IPS-NIHi11 (cell line): ENCODE measurements at places on chromosomes 2 and 18.

GRCh38 chr2:120294008-120294340 lies 41.3 kb downstream of the RALB start:
- no peak for DNase-seq

- no peak for DNase-seq
Observed at GRCh38 chr2:73956218-73956865, 28.4 kb upstream of the TET3 start.

DNA sequence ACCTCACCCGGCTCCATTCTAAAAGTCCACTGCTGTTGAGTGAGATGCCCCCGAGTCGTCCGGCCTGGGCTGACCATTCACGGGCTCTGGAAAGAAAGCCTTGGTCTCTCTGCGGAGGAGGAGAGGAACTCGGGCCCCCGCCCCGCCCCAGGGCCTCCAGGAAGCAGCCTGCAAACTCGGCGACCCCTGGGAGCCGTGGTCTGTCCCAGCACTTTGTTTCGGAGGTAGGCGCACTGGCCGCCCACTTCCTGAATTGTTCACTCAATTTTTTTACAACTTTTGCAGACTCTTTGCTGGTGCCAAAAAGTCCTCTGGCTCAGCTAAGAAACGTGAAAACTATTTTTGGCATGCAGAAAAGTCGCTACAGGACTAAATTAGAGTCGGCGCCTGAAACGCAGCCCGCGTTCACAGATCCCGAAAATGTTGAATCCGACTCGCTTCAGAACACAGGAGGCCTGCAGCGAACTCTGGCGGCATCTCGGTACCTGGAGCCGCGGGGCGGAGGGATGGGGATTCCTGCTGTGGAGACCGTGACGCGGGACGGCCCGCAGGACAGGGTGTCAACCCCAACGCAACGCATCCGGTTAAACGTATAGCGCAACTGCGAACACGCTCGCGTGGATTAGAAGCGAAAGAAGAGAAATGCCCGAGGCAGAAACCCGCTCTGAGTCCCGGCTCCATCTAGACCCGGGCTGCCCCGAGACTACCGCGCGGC lies 1.5 kb downstream of the PXDN start:
- peak; percentile 76 for DNase-seq

GRCh38 chr2:146776596-146776995 lies 1068.2 kb upstream of the ACVR2A start:
- DNase-seq: no peak

- DNase-seq: no peak
Observed at GRCh38 chr2:30934066-30934465, 126.8 kb upstream of the CAPN13 start.

- peak; percentile 20 for DNase-seq
Observed at GRCh38 chr2:182915369-182916326, 49.2 kb upstream of the FRZB start.

DNA sequence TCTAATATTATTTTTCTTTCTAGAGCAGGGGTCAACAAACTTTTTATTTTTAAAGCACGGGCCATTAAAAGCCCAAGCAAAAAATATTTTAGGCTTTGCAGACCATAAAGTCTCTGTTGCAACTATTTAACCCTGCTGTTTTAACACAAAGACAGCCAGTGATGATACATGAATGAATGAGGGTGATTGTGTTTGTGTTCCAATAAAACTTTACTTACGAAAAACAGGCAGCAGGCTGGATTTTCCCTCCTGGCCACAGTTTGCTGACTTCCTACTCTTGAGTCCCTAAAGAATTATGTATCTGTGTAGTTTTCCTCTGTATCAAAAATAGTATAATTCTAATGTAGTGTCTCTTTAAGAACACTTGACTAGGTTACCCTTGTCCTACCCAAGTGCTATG lies 402.0 kb downstream of the ADCYAP1 start:
- no peak for DNase-seq

DNA sequence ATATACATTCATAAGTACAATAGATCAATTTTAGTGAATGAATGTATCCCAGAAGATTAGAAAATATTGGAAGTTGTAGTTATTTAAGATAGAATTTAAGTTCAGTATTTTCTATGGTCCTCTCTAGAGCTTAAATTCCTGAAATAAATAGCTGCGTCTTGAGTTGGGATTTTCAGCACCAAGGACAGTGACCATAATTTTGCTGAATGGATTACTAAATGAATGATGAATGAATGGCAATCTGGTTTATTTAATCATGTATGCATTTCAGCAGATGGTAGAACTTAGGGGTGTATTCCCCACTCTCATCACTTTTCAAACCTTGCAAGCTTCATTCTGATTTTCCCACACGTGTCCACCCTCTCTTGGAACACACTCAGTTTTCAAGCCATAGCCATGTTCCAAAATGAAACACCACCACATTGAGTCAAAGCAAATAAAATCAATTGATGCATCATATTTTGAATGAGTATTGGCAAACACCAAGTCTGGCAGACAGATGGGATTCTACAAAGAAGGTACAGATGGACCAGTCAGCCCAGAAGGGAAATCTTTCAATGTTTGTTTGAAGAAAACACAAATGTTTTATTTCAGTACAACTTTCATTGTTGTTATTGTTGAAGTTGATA lies 362.2 kb upstream of the NXPH2 start:
- peak; percentile 33 for DNase-seq

- no peak for DNase-seq
Observed at GRCh38 chr2:105042189-105042588, 4.3 kb downstream of the MRPS9 start.

GRCh38 chr2:236512902-236513435 lies 56.7 kb upstream of the ACKR3 start:
- DNase-seq: peak; percentile 71

DNA sequence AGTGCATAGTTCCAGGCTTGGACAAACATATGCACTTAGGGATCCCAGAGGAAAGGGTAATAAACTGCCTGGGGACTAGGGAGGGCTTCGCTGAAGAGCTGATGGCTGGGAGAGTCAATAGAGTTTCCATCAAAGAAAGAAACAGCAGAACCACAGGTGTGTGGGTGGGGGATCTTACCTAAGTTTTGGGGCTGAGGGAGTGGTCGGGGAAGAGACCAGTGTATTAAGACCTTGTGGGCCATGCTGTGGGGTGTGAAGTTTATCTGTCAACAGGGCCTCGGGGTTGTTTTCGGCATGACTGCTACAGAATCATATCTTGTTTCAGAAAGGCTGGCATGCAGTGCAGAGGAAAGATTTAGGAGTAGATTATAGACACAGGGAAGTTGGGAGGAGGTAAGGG lies 31.2 kb upstream of the GTF2A1L start:
- no peak for DNase-seq

- DNase-seq: no peak
Observed at GRCh38 chr2:17541531-17541950, 1.0 kb downstream of the VSNL1 start.

DNA sequence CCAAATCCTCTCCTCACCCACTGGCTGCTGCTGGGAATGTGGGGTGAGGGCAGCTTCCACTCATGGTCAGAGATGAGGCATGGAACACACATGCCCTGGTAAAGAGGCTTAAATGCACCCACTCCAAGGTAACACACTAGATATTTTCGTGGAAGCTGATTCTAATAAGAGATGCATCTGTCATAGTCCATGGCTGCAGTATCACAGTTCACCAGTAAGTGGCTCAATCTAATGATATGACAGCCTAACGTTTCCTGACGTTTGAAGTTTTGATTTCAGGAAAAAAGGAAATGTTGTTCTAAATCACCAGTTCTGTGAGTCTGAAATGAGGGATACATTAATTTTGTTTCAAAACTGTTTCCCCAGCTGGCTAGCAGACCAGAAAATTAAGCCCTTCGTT lies 38.2 kb downstream of the LCT start:
- DNase-seq: no peak

DNA sequence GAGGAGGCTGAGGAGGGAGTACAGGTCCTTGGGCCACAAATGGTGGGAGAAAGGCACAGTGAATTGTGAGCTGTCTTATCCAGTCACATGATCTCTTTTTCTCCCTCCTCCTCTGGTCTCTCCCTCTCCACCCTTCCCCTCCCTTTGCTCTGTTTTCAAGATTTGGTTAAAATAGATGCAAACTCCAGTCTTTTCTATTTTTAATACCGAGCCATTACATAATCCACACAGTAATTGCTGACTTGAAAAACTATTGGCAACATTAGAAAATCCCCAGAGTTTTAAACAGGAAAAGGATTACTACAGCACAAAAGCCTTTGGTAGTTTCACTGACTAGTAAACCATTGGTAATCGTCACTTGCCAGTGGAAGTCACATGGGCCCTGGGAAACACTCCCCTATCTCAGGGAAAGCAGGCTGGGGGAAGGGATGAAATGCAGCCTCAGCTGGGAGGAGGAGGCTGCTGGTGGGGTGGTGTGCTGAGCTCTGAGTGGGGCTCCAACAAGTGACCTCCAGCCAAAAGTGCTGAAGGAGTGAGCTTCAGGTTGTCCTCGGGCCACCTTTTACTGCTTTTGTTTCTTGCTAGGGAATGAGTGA lies 57.4 kb upstream of the PCBP1 start:
- DNase-seq: peak; percentile 79

DNA sequence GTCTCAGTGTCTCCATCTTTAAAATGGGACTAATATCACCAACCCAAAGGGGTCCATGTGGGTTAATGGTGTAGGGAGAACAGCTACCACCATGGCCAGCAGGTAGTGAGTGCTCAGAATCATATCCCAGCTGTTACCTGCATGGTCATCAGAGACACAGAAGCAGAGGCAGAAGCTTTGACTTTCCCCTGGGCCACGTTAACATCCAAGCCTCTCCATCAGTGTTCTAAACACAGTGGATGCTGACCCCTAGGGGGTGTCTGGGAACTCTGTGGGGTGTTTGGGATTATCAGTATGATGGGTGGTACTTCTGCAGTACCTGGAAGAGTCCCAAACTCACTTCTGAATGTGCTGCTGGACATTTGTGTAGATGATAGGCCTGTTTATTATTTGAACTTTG lies 93.6 kb downstream of the GYPC start:
- DNase-seq: no peak

DNA sequence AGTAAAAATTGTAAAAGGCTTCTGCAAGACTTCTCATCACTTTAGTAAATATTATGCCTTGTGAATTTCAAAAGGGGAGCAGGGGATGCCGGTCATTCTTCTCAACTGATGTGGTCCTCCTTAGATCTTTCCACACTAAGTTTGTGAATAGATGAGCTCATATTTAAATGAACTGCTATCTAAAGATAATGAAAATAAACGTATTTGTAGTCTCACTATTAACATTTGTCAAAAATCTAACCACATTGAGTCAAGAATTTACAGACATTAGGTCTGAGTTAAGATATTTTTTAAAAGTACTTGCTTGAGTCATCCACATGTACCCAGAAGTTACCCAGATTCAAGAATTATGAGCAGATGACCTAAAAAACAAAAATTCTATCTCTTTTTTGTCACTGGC lies 6.5 kb downstream of the PRPF40A start:
- DNase-seq: no peak

GRCh38 chr2:45625824-45626223 lies 14.8 kb upstream of the SRBD1 start:
- no peak for DNase-seq

GRCh38 chr2:54456362-54456611 lies 160 bp downstream of the SPTBN1 start:
- no peak for DNase-seq

DNA sequence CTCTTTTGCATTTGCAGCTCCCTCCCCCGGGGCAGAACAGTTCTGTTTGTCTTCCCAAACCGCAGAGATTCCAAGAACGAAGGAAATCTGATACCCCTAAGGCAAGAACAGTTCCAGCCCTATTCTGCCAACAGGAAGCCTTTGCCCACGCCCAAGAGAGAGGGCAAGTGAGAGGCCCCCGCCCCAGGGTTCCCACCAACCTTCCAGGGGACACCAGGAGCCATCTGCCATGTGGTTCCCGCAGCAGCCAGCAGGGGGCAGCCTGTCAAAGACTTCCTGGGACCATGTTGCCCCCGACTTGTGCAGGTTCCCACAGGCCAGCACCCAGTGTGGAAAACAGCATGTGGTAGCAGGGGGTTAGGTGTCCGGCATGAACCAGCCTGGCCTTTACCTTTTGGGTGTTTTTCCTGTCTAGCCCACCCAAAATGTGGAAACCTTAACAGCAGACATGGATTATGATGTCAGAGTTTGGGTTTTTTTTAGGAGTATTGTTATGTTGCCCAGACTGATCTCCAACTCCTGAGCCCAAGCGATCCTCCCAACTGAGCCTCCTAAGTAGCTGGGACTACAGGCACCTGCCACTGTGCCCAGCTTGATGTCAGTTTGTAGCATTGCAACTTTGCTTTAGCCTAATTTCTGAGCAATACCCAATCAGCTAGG lies 21.7 kb upstream of the EFHD1 start:
- DNase-seq: peak; percentile 79

DNA sequence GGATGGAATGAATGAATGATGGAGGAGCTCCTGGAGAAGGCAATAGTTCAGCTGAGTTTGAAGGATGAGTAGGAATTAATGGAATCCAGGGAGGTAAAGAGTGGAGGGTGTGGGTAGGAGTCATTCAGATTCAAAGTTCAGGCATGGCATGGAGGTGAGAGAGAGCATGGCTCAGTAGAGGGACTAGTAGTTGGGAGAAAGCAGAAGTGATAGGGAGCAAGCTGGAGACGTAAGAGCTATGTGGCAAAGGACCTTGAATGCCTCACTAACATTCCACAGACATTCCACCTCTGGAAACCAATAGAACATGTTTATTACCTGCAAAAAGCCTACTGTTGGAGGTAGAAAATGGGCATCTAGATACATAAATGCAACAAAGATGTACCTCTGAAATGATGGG lies 170.1 kb downstream of the HAUS1 start:
- no peak for DNase-seq

- DNase-seq: no peak
Observed at GRCh38 chr2:239944694-239945551, 80.2 kb downstream of the NDUFA10 start.

GRCh38 chr2:197904446-197904845 lies 100.1 kb downstream of the PLCL1 start:
- DNase-seq: no peak

DNA sequence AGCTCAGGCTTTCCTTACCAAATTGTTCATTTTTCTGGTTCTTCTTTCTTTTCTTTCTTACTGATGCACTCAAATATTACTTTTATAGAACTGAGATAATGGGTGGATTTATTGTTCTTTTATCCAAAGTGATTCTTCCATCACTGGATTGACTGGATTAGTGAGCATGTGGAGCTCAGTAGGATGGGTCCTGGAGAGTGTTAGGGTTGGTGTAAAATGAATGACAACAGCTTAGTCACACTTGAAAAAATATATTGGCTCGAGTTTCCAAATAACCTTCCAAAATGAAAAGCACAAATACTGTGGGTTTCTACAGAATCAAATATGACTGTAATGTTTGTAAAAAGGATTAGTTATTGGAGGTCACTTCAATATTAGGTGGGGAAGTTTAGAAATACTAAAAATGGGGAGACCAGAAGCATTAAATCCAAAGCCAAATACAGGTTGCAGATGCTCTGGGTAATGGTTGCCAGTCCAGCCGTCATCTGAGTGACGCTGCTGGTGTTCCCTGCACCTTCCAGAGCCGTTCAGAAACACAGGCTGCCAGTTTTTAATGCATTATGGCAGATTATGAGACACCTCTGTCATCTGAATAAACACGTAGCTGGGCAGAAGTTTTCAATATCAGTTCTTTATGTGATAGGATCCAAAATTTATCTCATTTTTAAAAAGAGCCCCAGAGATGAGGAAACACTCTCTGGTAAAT lies 294.8 kb upstream of the NRP2 start:
- DNase-seq: no peak

- DNase-seq: no peak
Observed at GRCh38 chr2:203936949-203937348, 386 bp downstream of the ICOS start.

GRCh38 chr2:214587442-214587841 lies 176.6 kb downstream of the VWC2L start:
- peak; percentile 54 for DNase-seq
